ENCODE measurements at places on chromosomes 4 and X.

GRCh38 chrX:31355206-31355955, 283.5 kb upstream of the FTHL17 start:
- no peak for DNase-seq

DNA sequence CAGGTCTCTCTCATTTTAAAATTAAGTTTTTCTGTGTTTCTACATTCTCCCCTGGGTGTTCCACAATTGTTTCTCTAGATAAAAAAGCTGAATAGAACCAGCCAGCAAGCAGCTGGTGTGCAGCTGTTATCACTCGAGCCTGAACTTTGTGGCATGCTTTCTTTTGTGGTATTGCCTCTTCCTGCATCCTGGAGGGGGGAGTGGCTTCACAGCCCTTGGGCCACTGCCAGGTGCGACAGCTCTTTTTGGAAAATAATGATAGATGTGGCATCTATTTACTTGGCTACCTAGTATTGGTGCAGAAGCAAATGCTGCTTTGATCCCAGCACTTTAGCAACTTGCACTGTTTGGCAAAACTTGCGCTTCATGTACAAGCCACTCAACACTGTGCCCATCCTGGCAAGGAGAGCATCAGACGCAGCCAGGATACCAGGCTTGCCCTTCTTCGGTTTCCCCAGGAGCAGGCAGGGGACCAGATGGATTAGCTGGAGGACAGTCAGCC, 69.4 kb downstream of the HMGB2 start:
- DNase-seq: no peak

- no peak for DNase-seq
Measured at GRCh38 chrX:9578083-9578779, 113.4 kb downstream of the TBL1X start.

- no peak for DNase-seq
Measured at GRCh38 chr4:7785017-7785416, 154.6 kb downstream of the AFAP1 start.

DNA sequence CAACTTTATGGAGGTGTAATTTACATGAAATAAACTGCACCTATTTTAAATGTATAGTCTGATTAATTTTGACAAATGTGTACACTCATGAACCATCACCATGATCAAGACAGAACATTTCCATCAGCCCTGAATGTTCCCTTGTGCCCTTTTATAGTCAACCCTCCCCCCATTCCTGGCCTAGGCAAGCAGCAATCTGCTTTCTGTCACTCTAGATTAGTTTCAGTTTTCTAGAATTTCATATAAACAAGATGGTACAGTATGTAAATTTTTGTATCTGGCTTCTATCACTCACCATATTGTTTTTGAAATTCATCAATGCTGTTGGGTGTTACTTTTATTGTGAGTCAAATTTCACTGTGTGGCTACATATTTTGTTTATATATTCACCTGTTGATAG, 234.2 kb upstream of the RPS6KA3 start:
- DNase-seq: no peak

DNA sequence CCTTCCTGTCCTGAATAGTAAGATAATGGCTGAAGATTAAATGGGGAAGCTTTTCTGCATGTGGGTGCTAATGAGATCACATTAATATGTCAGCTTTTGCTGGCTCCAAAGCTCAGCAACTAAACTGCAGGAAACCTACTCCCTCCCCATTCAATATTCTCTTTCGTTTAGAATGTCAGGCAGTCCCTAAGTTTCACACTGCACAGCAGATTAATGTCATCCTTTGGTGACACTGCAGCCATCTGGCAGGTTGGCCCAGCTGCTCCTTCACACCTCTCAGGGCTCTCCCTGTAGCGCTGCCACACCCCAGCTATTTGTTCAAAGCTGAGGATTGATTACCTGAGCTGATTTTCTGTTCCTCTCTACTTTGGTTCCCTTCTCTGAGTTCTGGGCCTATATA, 110.5 kb downstream of the KDR start:
- no peak for DNase-seq

GRCh38 chr4:77877167-77877566, 14.5 kb downstream of the MRPL1 start:
- DNase-seq: no peak

DNA sequence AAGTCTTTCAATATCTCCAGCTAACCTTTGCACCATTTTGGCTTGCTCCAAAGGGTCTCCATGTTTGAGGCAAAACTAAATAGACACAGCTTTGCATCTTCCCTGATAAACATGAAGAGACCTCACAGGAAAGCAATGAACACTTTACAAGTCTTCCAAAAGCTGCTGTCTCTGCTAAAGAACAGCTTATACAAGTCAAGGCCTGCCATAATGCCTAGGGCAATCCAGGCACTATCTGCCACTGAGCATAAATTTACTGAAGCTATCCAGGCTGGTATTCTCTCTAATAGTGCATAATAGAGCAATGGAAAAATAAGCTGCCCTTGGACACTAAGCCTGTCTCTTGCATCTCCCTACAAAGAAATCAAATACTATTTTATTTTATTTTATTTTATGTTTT, 60.1 kb upstream of the S100G start:
- no peak for DNase-seq

- no peak for DNase-seq
Measured at GRCh38 chrX:69523314-69523713, 19.2 kb downstream of the NALF2 start.
